Thyroid gland (tissue), 4 donors: ENCODE measurements at places on chromosomes 6 and 20. TPM values are rescaled to one million over a fixed set of nuclear protein-coding genes. Genes with fewer than 3 reads are reported as not detected.

CALHM6 gene
- 1.3 TPM for total RNA-seq

LINC00237 gene
- not detected for total RNA-seq

IL17F gene
- total RNA-seq: not detected

BTNL2 gene
- total RNA-seq: not detected

ZNF311 gene
- 2.0 TPM for total RNA-seq

MAPK14 gene
- total RNA-seq: 85.2 TPM

MPC1 gene
- 69.1 TPM for total RNA-seq

DNA sequence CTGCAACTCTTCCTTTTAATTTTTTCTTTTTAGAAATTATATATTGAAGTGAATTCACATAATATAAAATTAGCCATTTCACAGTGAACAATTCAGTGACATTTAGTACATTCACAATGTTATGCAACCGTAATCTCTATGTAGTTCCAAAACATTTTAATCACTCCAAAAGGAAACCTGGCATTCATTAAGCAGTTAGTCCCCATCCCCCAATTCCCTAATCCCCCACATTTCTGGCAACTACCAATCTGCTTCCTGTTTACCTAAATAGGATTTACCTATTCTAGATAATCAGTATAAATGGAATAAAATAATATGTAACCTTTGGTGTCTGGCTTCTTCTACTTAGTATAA, 8.5 kb upstream of the DDX27 start:
- DNase-seq: no peak
- H3K27ac ChIP-seq: no peak overlapping the region
- peaks cover 9% of the 10 kb centered on the region for H3K4me1 ChIP-seq
- H3K36me3 ChIP-seq: no peaks in the 10 kb centered on the region
- no peaks in the 10 kb centered on the region for H3K27me3 ChIP-seq
- H3K4me3 ChIP-seq: no peak overlapping the region

- H3K27ac ChIP-seq: no peak overlapping the region
- no peak overlapping the region for H3K4me3 ChIP-seq
- no peak for DNase-seq
- H3K27me3 ChIP-seq: no peaks in the 10 kb centered on the region
- peaks cover 5% of the 10 kb centered on the region for H3K4me1 ChIP-seq
These were observed 73.5 kb downstream of the PREX1 start for GRCh38 chr20:48754292-48754691.

DNA sequence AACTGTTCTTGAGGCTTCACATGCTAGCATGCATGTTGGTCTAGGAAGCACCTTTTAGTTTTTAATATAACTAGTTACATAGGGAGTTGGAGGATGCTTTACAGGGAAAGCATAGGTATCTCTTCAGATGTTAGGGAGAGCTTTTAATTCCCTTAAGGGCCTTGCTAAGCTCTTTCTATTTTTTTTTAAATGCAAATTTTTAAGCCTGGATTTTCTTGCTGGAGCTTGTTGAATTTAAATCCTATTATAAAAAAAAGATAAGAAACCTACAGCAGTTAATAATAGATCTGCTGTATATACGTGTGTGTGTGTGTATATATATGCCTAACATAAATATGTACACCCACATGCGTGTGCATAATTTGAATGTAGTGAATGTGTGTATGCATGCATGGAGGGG, 79.0 kb downstream of the FIG4 start:
- DNase-seq: no peak
- no peak overlapping the region for H3K27ac ChIP-seq
- no peaks in the 10 kb centered on the region for H3K4me1 ChIP-seq
- no peaks in the 10 kb centered on the region for H3K27me3 ChIP-seq

DNA sequence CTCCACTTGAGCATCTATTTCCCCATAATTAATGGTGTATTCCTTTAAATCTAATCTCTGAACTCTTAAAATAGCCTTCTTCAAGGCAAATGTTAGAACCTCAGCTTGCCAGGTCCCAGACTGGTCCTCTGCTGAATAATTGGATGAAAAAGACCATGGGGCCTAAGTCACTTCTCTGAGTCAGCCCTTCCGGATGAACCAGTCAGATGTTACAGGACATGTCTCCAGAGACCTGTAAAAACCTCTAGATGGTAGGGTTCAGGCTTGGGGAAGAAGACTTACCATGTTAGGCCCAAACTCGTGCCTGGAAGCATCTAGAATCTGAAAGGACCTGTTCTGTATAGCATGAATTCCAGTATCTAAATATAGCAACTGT, 97.3 kb downstream of the CDKAL1 start:
- no peak overlapping the region for H3K4me3 ChIP-seq
- H3K27ac ChIP-seq: no peak overlapping the region
- no peaks in the 10 kb centered on the region for H3K27me3 ChIP-seq

DNA sequence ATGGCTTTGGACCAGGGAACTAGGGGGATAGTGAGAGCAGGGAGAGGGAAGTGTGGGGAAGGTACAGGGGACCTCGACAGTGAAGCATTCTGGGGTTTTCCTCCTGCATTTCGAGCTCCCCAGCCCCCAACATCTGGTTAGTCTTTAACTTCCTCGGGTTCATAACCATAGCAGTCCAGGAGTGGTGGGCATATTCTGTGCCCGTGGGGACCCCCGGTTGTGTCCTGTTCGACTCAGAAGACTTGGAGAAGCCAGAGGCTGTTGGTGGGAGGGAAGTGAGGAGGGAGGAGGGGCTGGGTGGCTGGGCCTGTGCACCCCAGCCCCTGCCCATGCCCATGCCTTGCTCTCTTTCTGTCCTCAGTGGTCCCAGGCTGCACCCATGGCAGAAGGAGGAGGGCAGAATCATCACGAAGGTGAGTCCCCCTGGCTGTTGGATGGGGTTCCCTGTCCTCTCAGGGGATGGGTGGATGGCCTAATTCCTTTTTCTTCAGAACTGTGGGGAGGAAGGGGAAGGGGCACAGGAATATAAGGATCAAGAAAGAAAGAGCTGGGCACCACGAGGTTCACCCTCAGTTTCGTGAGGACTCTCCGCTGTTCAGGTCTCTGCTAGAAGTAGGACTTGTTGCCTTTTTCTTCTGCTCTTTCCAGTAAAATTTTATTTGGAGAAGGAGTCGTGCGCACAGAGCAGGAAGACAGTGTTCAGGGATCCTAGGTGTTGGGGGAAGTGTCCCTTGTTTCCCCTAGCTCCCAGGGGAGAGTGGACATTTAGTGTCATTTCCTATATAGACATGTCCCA, 4.2 kb downstream of the VEGFA start:
- peak; percentile 12 for DNase-seq
- H3K4me3 ChIP-seq: peak overlapping the region; percentile 74
- peaks cover 47% of the 10 kb centered on the region for H3K4me1 ChIP-seq
- peaks cover 53% of the 10 kb centered on the region for H3K36me3 ChIP-seq
- no peaks in the 10 kb centered on the region for H3K27me3 ChIP-seq

DNA sequence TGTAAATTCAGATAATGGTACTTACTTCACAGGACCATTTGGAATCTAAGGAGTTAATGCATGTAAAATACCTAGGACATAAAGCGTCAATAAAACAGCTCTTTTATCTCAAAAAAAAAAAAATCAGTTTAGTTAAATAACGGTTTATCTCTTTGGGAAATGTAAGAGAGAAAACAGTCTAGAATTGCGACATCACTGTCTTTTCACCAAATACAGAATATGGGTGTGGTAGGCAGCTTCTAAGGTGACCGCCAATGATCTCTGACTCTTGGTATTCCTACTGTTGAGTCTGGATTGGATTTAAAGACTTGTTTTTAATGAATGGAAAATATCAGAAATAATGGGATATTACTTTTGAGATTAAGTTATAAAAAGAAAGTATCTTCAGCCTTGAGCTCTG, 111.5 kb downstream of the EYS start:
- no peak for DNase-seq
- H3K27me3 ChIP-seq: no peaks in the 10 kb centered on the region
- H3K36me3 ChIP-seq: no peaks in the 10 kb centered on the region

DNA sequence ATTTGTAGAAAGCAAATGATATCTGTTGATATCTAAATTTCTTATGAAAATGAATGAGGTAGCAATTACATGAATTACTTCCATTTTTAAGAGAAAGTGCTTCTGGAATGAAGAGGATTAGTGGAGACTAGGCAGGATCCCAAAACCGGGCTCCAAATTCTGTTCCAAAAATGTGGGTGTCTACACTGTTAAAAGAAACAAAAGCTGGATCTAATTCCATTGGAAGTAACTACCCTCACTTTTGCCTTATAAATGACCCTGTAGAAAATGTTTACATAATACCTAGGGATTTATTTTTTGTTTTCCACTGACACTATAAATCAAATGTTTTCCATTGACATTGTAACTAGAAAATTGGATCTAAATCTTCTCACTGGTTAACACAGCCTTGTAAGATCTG, 454.9 kb upstream of the JARID2 start:
- no peak for DNase-seq
- H3K4me1 ChIP-seq: no peaks in the 10 kb centered on the region
- no peak overlapping the region for H3K27ac ChIP-seq
- H3K4me3 ChIP-seq: no peak overlapping the region
- no peaks in the 10 kb centered on the region for H3K36me3 ChIP-seq

DNA sequence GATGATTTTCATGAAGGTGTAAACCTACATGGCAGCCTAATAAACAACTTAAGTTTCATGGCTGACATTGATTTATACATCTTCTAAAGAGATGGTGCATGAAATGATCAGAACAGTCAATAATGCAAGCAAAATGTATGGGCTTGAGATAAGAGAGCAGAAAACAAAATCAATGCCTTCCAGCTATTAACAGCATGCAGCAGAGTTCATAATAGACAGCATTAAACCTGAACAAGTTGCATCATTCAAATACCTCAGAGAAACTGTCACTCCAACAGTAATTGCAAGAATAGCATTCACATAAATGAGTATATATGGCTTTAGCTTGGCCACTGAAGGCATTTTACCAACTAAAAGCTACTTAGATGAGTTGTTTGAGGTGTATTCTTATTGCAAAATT, 319.6 kb upstream of the ARID1B start:
- no peaks in the 10 kb centered on the region for H3K4me1 ChIP-seq
- no peak for DNase-seq
- H3K36me3 ChIP-seq: no peaks in the 10 kb centered on the region
- no peaks in the 10 kb centered on the region for H3K27me3 ChIP-seq
- no peak overlapping the region for H3K4me3 ChIP-seq

- H3K4me3 ChIP-seq: no peak overlapping the region
- H3K4me1 ChIP-seq: no peaks in the 10 kb centered on the region
- no peaks in the 10 kb centered on the region for H3K36me3 ChIP-seq
- DNase-seq: no peak
- no peaks in the 10 kb centered on the region for H3K27me3 ChIP-seq
- no peak overlapping the region for H3K27ac ChIP-seq
These were observed 368.8 kb upstream of the SASH1 start for GRCh38 chr6:147973806-147974205.

DNA sequence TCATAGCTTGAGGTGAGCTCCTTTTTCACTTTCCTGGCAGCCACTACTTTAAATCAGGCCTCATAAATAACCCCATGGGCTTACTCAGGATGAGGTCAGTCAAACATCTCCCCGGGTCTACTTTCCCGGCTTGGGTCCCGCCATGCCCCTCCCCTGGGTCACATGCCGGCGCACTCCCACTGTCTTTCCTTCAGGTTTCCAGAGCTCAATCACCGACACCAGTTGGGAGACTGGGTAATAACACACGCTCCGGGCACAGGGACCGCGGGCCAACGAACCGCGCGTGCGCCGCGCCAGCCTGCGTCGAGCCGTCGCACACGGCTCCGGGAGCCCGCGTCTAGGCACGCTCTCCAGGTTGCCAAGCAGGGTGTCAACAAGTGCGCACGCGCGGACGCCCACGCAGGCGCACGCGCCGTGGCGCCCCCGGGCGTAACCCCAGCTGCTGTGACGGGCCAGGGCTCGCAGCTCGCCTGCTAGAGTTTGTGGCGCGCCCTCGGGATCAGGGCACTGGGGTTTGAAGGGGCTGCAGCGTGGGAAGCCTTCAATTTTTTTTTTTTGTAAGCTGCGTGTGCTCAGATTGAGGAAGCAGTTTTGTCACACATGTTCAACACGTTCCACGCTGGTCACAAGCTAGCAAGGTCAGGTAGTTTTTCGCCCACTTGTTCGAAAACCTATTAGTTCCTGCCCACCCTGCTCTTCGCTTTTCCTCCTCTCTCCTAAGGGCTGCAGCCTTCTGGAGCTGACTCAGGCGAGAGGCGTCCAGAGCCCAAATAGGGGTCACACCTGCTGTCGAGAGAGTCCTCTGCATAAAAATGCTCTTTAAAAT, 31.8 kb downstream of the TFAP2B start:
- H3K27me3 ChIP-seq: peaks cover 24% of the 10 kb centered on the region
- no peak overlapping the region for H3K4me3 ChIP-seq
- H3K4me1 ChIP-seq: peaks cover 10% of the 10 kb centered on the region
- H3K36me3 ChIP-seq: no peaks in the 10 kb centered on the region
